ENCODE measurements at places on chromosomes 12 and 14.

DNA sequence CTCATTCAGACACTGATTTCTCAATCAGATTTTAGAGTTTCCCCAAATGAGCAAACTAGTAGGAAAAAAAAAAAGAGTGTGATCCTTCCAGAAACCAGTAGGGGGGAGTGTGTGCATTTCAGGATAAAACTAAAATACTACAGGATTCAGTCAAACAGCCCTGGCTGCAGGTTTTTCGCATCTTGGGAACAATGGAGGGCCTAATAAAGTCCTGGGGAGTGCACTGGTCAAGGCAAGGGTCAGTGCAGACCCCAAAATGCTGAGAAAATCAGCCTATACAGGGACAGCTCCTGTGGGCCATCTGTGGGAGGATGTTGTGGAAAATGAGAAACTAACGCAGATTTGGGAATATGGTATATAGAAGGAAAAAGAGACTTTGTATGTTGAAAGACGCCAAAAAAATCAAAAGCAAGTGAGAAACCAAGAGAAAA, 22.2 kb upstream of the ABCD4 start:
- no peak for DNase-seq

DNA sequence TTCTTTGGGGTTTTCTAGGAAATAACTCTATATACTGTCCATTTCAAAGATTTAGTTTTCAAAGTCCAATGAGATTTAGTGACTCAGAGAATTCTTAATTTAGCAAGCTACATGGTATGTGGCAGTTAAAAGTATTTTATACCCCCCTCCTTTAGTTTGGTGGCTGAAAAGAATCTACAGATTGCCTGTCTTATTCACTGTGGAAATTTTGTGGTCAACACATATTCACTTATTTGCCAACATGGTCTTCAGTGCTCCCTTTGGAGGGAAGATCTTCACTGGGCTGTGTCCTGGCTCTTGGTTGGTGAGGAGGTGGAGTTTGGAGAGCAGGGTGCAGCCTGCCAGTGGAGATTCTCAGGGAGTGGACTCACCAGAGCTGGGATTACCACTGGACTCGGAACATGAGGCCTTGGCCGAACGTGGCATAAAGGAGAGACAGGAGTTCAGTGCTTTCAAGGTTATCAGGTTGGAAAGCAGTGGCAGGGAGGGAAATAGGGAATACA, 39.8 kb downstream of the SAMD4A start:
- DNase-seq, result no peak

DNA sequence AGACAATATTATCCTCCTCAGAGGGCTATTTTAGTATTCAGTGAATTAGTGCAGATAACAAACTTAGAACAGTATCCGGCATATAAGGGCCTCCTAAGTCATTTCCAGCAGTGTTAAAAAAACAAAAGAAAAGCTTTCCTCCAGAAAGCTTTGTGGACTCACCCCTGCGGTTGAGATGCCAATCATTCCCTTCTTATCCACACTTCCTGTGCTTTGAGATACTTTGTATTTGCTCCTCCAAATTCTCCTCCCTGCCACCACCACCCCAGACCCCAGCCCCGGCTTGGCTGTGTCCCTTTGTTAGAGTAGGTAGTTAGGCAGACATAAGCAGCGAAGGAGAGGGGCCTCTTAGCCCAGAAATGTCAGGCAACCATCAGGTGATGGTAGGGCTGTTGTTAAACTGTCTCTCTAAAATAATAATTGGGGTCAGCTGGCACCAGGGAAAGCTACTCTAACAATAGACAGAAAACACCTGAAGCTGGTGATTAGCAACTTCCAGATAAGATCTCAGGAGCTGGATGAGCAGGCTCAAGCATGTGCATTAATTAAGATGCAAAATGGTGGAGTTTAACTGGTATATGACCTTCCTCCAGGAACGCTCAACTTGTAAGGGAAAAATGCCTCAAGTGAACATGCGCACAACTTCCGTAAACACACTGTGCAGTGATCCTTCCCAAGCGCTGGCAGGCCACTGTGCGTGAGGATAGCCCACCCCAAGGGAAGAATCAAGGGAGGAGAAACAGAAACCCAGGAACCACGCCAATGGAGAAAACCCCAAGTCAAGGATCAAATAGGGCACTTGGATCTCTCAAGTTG, 152.1 kb upstream of the EEA1 start:
- DNase-seq, result no peak

DNA sequence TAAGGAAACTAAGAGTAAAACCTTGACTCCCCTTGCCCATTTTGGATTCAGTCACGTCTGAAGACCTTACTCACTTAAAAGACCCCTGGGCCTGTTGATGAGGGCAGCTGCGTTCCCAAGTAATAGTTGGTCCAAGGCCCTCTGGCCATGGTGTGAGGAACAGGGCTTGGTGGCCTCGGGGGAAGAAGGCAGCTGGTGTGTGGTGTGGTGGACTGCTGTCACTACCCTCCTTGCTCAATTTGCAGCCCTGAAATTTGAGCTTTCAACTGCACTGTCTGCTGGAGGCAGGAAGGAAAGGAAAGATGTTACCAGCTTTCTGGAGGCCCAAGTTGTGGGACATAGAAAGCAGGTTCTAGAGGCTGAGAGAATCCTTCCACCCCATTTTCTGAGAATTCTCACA, 128.2 kb downstream of the SLC38A6 start:
- no peak for DNase-seq

DNA sequence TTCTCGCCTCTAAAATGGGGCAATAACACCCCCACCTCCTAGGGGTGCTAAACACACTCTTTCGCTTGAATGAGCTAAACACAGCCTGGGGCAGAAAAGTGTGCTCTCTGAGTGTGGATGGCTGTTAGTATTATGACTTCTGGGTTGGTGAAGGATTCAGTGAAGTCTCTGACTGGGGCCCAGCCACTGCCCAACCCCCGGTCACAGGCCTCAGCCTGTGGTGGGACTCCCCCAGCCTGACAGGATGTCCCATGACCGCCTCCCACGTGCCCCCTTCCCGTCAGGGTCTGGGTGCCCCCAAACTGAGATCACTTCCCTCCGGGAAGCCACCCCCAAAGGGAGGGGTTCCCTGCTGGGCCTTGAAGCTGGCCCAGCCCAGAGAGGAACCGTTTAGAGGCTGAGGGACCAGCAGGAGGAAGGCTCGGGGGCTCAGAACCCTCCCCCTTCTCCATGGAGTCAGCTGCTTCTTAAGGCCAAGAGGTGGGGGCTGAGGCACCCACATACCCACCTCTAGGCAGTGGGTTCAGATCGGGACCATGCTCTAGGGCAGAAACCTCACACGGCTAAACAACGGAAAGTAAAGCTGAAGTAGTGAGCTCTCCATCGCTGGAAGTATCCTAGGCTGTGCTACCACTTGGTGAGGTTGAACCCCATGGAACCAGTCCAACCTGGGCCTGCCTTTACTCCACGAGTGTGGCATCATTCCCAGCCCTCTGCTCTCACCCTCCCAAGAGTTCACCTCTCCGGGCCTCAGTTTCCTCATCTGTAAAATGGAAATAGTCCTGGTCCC, 13.8 kb downstream of the DTX1 start:
- DNase-seq, result no peak

GRCh38 chr12:1353451-1353850, 240.9 kb downstream of the FBXL14 start:
- no peak for DNase-seq

- no peak for DNase-seq
Observed at GRCh38 chr14:31410048-31410650, 10.2 kb downstream of the HEATR5A start.

DNA sequence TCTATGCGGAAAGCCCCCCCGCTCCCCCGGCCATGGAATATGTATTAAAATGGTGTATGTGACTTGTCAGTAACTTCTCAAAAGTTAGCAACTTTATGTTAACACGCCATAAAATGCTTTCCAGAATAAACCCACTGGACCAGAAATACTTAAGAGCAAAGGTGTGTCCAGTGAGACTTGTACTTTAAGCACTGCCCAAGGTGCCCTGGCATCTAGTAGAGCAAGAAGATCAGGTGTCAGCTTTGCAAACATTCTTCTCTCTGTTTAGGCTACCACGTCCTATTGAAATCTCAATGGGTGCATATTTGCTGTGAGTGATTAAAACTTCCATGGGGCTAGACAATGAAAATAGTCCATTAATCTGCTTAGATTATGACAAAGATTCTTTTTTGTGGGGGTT, 201.2 kb downstream of the ESR2 start:
- DNase-seq, result no peak

DNA sequence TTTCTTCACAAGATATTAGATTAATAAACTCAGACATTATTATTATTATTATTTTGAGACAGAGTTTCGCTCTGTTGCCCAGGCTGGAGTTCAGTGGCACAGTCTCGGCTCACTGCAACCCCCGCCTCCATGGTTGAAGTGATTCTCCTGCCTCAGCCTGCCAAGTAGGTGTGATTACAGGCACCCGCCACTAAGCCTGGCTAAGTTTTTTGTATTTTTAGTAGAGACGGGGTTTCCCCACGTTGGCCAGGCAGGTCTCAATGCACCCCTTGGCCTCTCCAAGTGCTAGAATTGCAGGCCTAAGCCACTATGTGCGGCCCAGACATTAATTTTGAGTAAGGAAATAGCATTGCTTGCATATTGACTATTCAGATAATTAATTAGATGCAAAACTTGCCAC, 554.9 kb upstream of the LRFN5 start:
- no peak for DNase-seq

DNA sequence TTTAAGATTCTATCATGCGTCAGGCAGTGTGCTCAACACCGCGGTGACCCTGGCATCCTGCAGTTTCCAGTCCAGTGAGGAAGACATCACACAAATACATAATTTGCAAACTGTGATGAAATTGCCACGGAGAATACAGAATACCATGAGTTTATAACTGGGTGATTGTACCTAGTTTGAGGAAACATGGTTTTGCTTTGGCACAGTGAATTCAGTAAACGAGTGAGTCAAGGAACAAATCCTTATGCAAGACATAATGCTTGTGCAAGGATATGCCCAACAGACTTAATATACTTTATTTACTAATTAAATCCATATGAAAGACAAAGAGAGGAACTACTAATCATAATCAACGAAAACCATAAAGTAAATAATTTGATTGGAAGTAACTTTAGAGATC, 311.8 kb upstream of the TMTC1 start:
- no peak for DNase-seq

GRCh38 chr14:22521449-22522239, 67.4 kb downstream of the DAD1 start:
- no peak for DNase-seq

GRCh38 chr14:26595926-26596542, 1.8 kb downstream of the NOVA1 start:
- no peak for DNase-seq

GRCh38 chr14:73887694-73888459, 1.2 kb downstream of the ZNF410 start:
- DNase-seq, result no peak

DNA sequence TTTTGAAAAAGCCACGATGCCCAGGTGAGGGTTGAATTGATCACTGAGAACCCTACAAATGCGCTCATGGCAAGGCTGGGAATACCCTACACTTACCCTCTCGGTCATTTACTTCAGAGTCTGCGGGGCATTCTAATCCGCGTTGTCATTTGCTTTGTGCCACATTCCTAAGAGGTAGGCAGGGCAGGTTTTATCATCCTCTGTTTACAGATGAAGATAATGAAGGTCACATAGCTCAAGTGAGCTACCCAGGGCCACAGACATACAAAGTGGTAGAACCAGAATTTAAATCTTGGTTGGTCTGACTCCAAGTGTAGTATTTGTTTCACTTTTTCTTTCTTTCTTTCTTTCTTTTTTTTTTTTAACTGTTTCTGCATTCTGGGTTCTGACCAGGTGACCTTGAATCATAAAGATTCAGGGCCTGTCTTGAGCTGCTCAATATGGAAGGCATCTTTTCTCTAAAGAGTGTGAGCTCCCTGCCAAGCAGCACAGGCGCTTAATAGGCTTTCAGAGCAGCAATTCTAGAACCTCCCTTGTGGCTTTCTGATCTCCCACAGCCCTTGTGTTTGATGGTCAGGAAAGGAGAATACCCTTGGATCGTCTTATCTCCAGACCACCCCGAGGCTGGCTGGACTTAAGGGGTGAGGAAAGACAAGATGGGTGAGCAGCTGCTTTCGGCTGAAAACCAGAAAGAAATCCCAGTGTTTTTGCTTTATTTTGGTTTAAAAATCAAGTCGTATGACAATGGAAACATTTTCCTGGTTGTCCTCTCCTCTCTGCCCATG, 662 bp upstream of the BATF start:
- no peak for DNase-seq

GRCh38 chr14:64337888-64338615, 43.9 kb upstream of the ESR2 start:
- DNase-seq, result peak; percentile 63

- no peak for DNase-seq
Observed at GRCh38 chr12:111482462-111482861, 76.7 kb downstream of the SH2B3 start.

DNA sequence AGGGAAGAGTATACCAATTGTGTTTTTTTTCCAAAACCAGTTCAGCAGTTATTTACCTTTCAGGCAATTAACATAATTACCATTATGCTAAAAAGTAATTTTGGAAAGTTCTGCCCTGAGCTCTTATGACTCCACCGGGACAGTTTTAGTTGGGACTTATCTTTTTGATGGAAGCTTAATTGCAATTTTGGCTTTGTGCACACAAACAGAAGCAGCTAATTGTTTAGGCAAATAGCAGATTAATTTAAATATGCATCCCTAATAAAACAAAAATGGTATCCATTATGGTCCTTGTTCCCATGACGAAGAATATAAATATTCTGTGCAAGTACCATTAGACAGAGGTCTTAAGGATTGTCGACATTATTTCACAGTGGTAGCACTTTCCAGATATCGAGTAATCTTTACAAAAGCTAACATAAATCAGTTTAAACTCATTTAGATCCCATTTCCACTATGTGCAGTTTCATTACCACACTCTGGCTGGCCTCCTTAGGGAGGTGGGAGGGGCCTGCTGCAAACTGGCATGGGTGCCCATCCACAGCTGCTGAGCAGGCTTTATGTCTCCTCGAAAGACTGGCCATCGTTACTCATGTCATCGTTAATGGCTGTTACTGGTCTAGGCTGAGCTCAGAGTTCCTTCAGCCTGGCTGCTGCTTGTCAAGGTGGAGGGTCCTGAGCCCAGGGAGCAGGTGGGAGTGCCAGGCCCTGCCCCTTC, 68.2 kb downstream of the FBXW8 start:
- DNase-seq, result no peak

GRCh38 chr12:19440916-19441315, 1.6 kb downstream of the AEBP2 start:
- no peak for DNase-seq

DNA sequence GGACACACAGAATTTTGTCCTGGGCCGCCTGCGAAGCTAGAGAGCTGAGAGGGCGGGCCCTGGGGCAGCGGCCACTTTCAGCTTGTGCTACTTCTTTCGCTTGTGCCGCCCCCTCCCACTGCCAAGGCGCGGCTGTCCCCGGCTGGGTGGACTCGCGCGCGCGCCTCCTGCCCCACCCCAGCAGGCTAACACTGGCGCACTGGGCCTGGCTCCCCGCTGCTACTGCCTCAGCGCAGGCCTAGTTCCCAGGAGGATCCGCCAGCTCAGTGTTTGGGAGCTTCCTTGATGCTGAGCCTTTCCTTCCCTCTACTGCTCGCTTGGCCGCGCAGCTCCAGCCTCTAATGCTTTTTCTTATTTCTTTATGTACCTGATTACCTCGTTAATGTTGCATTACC, 27.4 kb upstream of the METAP2 start:
- DNase-seq, result no peak

GRCh38 chr12:22282283-22282682, 52.2 kb downstream of the ST8SIA1 start:
- no peak for DNase-seq

Data from NCI-H2029 (cell line).